ENCODE measurements at places on chromosomes 6 and 20.

- no peak for DNase-seq
These were observed 28.1 kb downstream of the MAP1LC3A start for GRCh38 chr20:34586488-34587163.

- DNase-seq, result no peak
These were observed 1422.8 kb upstream of the EYS start for GRCh38 chr6:67129780-67130179.

GRCh38 chr6:42973926-42974325, 5.1 kb downstream of the PEX6 start:
- no peak for DNase-seq

- no peak for DNase-seq
These were observed 56.5 kb upstream of the TENT5A start for GRCh38 chr6:81808851-81809570.

DNA sequence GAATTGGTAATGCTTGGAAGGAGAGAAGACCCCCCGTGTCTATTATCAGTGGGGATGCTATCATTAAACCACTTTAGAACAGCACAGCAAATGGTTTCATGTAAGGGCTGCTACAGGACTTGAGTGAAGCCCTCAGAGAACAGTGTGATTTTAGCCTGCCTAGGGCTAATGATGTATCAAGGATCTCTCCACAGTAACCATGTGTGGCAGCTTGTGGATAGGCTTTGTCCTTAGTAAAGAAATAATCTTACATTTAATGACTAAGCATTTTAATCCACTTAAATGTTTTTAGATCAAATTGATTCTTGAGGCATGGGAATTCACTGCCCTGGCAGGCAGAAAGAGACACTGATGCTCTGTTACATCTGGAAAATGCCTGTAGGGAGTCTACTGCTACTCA, 495.1 kb downstream of the NKAIN2 start:
- DNase-seq, result no peak

GRCh38 chr20:528923-529604, 14.5 kb downstream of the CSNK2A1 start:
- no peak for DNase-seq

- no peak for DNase-seq
These were observed 243.9 kb upstream of the RUNX2 start for GRCh38 chr6:45084257-45084656.

DNA sequence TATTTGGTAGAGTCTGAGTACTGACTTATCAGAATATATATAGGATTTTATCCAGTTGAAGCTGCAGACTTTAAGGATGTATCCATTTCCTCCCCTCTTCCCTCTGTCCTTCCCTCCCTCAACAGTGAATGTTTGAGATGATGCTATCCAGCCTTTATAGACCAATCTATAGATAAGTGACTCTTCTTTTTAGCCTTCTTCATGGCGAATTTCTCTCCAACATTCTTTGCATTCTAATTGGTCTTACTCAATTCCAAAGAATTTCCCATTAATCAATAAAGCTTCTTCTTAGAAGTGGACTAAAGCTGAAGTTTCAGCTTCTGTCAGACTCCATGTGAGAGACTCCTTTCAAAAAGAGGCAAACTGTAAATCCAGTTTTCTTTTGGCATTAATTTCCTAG, 99.3 kb downstream of the AIG1 start:
- DNase-seq, result no peak

GRCh38 chr6:43849844-43850243, 79.8 kb downstream of the VEGFA start:
- DNase-seq, result no peak

- no peak for DNase-seq
These were observed 51.9 kb downstream of the ILRUN start for GRCh38 chr6:34644716-34645115.

GRCh38 chr6:35385457-35386202, 43.3 kb downstream of the PPARD start:
- peak; percentile 88 for DNase-seq

GRCh38 chr20:9663423-9663822, 149.0 kb downstream of the LAMP5 start:
- DNase-seq, result no peak

DNA sequence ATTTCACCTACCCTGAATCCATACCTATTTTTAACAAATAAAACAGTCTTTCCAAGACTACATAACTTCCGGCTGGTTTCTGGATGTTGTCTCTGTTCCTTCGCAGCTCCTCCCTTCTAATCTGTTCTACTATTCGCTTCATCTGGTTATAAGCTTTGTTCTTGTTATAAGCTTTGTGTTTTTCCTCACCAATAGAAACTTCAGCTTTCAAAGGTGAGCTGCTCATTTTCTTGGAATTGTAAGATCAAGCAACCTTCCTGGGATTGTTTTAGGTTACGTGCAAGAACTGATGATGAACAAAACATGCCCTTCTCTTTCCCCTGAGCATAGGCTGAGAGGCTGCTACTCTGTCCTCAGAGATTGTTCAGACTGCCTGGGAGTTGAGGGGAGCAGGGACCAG, 2.1 kb downstream of the GFOD1 start:
- DNase-seq, result no peak

DNA sequence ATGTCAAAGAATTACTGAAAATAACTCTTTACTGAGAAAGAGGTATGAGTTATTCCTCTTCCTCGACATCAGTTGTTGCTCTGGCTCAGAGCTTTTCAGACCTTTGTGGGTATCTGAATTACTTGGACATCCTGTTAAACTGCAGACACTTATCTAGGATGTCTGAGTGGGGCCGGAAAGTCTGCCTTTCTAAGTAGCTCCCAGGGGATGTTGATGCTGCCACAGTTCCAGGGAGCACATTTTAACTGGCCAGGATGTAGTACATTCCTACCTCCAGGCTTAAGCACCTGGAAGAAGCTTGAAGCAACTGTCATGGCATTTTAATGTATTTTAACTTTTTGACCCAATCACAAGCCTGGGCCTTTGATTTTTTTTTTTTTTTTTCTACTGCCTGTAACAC, 265.8 kb upstream of the PLCB4 start:
- DNase-seq, result no peak
